ENCODE measurements at places on chromosomes 3 and 15.

- DNase-seq = no peak
Observed at GRCh38 chr3:31247850-31248562, 284.7 kb upstream of the STT3B start.

DNA sequence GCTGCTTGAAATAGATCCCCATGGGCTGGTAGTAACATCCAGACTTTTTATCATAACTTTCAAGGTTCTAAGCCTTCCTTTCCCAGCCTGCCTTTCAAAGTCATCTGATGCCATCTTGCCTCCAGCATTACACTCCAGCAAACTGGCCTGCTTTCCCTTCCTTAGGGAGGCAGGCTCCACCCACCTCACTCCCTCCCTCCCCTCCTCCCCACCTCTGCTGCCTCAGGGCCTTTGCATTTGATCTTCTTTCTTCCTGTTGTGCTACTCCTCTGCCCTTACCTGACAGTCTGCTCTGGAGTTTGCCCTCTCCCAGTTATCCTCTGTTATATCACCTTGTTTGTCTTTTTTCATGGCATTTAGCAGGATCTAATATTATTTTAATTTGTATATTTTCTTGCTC is 319.5 kb downstream of the KCNH8 start:
- DNase-seq = no peak

DNA sequence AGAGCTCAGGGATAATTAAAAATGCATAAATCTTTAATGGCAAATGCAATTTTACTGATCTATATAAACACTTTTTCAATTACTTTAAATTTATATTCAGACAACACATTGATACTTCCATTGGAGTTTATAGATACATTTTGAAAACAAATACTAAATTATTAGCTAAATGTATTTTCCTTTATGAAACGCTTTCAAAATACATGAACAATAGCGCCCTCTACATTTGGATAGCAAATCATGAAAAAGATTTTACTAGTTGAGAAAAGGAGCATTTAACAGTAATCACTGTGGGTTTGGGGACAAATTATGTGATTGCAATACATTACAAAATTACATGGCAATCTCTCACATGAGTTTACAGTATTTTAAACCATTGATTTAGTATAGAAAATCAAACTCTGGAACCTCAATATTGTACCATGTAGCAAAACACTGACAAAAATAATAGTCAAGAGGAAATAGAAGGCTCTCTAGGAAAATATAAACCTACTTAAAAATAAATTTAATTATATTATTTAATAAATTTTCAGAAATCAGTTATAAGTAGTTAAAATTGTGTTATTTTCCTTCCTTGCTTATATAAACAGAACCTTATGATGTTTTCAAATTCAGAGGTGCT is 207.9 kb downstream of the ZIC1 start:
- no peak for DNase-seq

GRCh38 chr3:18223974-18224373 is 201.2 kb downstream of the SATB1 start:
- no peak for DNase-seq

DNA sequence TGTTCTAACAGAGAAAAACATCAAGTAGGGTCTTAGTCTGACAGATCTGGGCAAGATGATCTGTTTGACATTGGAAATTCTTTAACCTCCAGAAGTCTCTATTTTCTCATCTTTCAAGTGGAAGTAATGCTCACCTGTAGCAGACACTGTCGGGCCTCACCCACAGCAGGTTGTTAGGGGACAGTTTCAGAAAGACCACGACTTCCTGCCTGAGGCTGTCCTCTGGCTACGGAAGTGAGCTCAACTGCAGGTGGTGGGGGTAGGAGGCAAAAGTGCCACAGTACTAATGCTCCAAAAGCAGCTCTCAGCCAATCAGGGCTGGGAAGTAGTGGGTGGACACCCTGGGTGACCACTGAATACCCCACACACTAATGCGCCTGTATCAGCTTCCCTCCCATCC is 111.4 kb upstream of the TOPAZ1 start:
- DNase-seq = no peak
